ENCODE measurements at places on chromosomes 11 and 22.

- DNase-seq: no peak
Measured at GRCh38 chr11:1559111-1559951, 12.7 kb downstream of the DUSP8 start.

DNA sequence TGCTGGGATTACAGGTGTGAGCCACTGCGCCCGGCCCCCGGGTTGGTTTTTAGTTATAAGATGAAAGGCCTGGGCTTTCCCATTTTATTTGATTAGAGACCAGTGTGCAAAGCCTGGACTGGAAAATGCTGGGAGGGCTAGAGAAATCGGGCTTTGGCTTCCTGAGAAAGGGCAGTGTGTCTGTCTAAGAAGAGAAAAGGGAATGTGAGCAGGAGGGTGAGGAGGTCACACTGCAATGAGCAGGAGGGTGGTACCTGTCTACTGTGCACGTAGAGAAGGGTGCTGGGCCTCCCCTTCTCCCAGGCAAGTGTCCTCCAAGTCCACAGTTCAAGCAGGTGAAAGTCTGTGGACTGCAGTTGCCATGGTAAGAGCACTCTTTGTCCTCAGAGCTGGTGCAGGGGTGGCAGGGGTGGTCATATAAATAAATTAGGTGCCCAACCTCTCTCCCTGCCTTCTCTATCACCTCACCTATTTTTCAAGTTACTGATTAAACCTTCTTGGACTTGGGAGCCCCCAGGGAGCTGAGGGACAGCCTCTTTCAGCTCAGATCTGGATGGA lies 30.8 kb downstream of the SLC5A1 start:
- DNase-seq: no peak

- DNase-seq: no peak
Measured at GRCh38 chr11:62680825-62681240, 2.0 kb upstream of the UBXN1 start.

DNA sequence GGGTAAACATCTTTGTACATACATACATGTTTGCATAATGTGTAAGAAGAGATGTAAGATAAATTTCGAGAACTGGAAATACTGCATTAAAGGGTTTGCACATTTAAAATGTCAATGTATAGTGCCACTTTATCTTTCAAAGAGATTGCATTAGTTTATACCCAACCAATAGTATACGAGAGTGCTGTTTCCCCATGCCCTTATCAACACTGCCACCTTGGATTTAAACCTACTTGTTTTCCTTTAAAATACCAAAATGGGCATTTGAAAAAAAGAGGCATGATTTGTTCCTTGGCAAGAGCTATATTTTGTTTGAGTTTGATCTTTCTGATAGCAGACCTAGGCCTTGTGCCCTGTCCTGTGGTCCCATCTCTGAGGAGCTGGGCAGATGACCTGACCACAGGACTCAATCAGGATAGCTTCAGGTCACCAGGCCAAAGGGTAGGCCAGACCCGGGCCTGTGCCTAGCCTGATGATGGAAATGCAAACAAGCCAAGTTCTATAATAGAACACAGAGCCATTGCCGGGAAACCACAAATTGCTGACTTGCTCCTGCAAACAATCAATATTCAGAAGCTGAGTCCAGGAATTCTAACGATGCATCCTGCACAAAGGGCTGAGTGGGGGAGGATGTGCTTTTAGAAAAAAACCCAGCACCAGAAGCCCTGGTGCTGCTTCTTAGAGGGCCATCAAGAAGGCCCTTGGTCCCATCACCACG lies 16.9 kb upstream of the ALG8 start:
- DNase-seq: no peak

- DNase-seq: no peak
Measured at GRCh38 chr22:25453557-25453956, 110.9 kb upstream of the GRK3 start.

DNA sequence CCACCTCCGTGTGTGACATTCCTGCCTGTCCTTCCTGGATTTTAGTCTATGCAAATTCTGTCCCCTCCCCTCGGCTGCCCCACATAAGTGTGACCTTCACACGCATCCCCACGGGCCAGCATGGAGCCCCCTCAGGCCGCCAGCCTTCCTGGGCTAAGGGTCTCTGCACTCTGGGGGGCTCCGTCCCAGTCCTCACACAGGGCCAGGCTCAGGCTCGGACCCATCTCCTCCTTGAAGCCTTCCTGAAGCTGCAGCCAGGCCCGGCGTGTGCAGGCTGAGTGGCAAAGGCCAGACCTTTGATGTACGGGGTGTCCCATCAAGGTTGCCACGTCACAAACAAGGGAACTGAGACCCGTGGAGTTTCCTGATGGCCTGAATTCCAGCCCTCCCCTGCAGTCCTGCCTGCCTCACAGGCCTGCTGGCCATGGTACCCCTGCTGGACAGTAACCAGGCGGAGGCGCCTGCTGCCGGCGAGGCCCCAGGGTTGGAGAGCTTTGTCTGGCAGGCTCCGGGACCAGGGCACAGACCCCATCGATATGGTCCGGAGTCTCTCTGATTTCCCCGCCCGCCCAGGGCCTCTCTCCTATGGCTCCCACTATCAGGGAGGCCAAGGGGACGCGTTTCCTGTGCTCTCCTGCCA lies 791.7 kb downstream of the BRD1 start:
- no peak for DNase-seq

GRCh38 chr11:11409901-11410300 lies 56.9 kb upstream of the CSNK2A3 start:
- DNase-seq: no peak

DNA sequence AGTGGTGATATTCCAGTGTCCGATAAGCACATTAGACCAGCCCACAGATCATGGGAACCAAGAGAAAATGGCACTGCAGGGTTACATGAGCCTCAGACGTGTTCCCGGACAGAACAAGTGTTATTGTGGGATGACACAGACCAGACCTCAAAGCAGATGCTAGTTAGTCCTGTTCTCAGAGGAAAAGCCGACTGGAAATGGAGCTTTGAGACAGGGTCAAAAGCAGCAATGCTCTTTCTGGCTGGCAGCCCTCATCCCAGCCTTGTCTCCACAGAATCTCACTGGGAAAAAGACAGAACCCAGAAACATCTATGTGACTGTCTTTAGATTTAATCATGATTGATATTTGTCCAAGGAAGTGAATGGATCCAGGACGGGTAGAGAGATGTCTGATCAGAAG lies 506.8 kb downstream of the INSC start:
- no peak for DNase-seq

GRCh38 chr22:48719978-48720661 lies 1107.6 kb downstream of the BRD1 start:
- no peak for DNase-seq

DNA sequence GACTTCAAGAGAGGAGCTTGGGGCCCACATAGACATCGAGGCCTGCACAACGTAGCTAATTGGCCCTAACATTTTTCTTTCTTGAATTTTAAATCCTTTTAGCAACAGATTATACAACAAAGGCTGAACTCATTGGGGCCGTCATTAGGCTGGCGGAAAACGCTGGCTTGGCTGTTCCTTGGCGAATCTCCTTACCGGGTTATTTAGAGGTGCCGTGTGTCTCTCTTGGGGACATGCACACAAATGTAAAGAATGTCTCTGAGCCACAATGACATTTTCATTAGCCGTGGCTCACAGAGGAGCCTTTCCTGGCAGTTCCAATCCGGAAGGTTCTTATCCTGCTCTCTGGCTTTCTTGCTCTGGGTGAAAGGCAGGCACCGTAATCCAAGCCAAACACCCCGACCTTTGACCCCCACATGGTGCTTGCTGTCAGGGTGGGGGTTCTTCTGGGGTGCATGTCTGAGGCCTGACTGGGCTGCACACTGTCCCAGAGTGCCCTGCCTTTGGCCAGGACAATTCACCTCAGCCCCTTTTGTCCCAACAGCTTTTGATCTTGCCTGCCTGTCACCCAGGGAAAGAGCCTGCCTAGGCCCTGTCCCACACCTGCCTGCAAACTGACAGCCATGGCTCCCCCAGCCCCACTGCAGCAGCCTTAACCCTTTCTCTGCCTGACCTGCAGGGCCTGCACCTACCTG lies 9.2 kb upstream of the FGF3 start:
- DNase-seq: no peak

DNA sequence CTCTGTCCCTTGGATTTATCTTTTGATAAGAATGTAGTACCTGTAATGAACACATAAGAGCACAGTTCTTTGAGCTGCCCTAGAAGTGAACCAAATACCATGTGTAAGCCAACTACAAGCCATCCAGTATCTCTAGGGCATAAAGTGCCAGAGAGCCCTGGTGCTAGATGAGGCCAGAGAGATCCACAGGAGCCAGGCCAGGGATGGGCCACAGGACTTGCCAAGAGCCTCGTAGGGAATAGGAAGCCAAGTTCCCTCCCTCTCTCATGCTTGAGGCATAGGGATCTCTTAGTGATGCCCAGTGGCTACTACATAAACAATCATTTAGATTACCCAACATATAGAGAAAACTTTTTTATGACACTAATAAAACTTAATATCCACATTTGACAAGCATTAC lies 64.8 kb upstream of the FAR1 start:
- DNase-seq: no peak

DNA sequence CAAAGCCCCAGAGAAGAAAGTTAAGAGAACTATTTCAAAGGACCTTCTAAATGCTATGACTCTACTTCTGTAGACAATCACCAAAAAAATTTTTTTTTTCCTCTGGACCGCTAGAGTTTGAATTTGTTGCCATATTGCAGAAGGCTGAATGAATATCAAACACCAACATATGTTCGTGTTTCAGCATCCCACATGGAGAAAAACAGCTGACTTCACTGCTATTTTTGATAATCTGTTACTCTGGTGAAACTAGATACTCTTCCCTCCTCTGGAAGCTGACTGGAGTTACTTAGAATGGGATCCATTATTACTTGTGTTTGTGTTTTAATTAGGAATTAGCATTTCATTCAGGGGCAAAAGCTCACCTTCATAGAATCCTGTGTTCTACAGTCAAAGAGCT lies 447.0 kb downstream of the AASDHPPT start:
- DNase-seq: no peak

DNA sequence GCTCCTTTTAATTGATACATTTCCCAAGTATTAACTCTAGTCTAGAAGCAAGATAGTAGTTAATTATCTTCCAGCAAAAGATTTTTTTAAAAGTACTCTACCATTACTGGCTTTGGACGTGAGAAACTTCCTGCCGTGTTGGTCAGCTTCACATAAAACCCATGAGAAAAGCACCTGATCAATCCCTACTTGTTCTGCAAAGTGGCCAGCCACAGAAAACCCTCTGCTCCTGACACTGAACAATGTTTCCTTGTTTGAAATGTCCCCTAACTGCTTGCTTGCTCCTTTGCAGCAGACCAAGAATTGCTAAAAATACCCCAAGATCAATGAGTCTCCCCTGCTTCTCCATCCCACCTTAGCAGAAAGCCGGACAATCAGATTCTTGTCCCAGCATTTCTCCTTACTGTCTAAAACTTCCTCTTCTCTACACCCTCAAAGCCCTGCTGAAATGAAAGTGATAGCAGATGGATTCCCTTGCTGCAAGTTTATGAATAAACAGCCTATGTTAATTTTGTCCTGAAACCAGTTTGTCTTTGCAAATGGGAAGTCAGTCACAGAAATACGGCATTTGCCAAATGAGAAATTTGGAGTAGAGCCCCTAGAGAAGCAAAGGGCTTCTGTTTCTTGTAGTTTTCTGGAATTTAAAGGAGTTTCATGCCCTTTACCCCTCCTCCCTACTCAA lies 207.1 kb upstream of the ARHGAP20 start:
- DNase-seq: no peak

DNA sequence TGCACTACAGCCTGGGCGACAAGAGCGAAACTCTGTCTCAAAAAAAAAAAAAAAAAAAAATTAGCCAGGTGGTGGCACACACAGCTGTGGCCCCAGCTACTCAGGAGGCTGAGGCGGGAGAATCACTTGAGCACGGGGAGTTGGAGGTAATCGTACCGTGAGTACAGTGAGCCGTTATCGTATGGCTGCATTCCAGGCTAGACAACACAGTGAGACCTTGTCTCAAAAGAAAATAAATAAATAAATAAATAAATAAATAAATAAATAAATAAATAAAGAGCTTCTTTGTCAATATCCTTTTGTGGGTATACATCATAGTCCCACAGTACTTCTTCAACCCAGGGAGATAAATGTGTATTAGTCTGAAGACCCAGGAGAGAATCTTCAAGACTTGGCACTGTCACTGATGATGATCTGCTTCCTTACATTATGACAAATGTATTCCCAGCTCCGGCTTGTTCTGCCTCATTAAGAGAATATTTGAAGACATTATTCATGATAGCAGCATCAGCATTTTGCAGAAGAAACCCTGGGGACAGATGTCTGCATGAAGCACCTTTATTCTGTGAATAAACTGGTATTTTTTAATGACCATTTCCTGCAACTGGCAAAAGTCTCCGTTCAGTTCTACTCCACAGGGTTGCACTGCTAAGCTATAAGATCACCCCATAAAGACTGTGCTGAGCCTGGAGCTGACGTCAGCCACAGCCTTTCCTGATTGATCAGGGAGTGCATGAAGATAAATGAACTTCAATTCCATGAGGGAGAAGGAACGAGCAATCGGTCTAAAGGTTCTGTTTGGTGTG lies 1.6 kb upstream of the ACY3 start:
- no peak for DNase-seq

DNA sequence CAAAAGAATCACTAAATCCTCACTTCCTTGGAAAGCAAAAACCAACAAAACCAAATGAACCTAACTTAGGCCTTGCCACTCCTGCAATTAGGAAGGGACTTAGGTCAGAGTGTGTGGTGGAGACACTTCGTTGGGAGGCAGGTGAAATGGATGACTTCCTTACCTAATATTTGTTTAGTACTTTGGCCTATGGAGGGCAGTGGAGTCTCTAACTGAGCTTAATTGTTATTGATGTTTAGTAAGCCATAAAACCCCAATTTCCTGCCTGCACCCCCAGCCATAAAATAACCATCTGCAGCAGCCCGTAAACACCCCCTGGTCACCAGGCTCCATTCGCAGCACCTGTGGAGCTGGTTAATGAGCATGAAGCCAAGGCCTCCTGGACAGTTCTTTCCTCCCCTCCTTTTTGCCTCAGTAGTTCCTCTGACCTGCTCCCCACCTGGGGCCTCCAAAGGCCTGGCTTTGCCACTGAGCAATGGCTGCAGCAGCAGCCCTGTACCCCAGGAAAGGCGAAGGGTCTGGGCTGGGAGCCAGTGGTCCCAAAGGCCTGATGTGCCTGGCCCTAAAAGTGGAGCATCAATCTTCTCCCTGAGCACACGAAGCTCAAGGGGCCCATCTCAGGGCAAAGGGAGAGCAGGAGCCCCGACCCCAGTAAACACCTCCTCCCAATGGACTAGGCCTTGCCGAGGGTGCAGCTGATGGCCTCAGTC lies 15.6 kb upstream of the SYT13 start:
- DNase-seq: no peak

- no peak for DNase-seq
Measured at GRCh38 chr22:24444729-24445466, 17.5 kb downstream of the ADORA2A start.

DNA sequence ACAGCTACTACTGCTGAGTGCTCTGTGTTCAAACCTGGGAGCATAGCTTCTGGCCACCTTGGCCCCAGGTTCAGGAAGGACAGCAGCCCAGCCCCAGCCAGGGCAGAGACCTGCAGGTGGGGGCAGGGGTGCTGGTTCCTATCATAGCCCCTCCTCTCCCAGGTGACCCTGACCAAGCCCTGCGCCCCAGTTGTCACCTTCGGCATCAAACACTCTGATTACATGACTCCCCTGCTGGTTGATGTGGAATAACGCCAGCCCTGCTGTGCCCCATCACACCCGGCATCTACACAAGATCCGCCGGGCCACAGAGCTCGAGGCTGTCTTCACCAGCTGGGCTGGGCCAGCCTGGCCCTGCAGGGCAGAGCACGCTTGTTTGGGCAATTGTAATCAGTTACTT lies 6.9 kb downstream of the SCGB1C1 start:
- DNase-seq: no peak

Data from cortex of kidney (tissue), 1 donor.